ENCODE measurements at places on chromosomes 11 and 22.

DNA sequence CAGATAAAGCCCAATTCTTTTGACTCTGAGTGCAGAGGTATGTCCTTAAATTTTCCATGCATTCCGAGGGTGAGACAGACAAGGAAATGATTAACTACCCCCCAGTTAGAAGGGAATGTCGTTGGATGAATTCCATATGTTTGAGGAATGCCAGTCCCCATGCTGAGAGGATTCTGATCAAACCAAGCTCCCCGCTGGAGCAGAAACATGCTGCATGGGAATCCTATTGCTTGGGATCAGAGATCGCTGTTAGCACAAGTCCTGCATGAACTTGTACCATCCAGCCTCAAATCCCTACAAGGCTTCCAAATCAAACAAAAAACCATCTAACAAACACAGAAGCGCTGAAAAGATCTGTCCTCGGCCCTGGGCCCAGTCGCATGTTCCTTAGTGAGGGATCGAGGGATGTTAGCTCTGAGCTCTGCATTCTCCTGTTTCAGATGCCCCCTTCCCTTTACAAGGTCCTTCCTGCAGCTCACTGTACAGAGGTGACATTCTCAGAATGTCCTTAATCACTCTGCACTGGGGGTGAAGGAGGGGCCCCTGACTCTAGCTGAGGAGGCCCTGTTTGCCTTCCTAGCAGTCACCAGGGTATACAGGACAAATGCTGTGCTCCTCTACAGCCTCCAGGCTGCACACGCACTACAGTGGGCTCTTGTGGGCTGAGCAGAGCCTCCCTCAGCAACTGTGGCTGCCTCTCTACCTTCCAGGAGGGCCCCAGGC is 353.4 kb downstream of the TENM4 start:
- DNase-seq = no peak

- DNase-seq = no peak
Observed at GRCh38 chr11:1023811-1024596, 12.5 kb downstream of the MUC6 start.

GRCh38 chr11:22984045-22984444 is 123.8 kb upstream of the CCDC179 start:
- no peak for DNase-seq

- no peak for DNase-seq
Observed at GRCh38 chr22:28563636-28564035, 116.0 kb downstream of the TTC28 start.

DNA sequence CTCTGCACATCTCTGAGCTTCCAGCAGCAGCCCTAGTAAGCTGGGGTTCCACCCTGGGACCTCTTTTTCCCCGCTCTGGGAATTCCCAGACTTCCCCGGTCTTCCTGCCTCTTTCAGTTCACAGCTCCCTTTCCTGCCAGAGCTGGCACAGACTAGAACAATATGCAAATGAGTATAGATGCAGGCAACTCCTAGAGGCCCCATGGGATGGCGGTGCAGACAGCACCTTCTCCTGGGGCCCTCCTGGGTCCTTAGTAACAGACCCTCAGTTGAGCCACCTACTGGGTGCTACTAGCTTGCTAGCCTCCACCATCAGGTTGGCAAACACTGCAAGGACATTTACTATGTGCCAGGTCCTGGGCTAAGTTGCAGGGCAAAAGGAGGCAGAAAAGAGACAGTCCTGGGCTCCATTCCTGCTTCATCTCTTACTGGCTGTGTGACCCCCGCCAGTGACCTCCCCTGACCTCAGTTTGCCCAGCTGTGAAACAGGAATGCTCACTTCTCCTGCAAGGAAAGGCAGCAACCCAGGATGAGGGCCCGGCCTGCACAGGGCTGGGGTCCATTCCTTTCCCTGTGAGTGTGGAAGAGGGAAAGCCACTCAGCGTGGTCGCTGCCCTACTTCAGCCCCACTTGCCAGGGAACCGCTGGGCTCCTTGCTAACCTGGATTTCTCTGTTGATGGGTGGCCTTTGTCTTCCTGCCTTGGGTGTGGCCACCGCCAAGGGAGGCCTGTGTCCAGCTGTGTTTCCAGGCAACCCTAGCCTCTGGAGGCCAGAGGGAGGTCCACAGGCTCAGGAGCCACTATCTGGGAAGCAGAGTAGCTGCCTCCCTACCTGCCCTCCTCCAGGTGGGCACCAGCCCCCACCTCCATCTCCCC is 7.3 kb downstream of the RELT start:
- DNase-seq = no peak
